ENCODE measurements at places on chromosomes 3 and 15.

DNA sequence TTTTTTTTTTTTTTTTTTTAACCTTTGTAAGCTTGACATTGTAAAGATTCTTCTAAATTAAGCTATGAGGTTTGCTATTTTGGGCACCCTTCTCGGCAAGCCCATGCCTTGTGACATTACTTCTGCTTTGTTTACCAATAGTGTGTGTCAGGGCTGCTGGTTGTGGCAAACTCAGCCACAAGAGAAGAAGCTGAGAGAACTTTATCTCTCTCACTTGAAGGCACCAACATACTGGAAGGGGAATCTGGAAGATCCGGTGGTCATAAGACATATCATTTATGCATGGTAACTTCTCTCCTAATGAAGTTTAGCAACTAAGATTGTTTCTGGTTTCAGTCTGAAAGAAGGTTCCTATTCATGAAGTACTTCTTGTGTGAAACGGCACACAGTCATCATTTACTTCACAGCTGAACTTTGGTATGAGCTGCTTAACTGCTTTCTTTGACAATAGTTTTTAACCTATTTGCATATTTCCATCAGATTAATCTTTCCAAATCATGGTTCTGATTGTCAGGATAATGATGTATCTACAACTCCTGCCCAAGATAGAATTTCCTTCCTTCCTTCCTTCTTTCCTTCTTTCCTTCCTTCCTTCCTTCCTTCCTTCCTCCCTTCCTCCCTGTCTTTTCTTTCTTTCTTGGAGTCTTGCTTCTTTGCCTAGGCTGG lies 189.3 kb downstream of the NFKBIZ start:
- no peak for DNase-seq

GRCh38 chr3:140950863-140951262 lies 9.2 kb downstream of the SLC25A36 start:
- no peak for DNase-seq

- DNase-seq: no peak
Observed at GRCh38 chr15:56249092-56249491, 5.4 kb upstream of the RFX7 start.

DNA sequence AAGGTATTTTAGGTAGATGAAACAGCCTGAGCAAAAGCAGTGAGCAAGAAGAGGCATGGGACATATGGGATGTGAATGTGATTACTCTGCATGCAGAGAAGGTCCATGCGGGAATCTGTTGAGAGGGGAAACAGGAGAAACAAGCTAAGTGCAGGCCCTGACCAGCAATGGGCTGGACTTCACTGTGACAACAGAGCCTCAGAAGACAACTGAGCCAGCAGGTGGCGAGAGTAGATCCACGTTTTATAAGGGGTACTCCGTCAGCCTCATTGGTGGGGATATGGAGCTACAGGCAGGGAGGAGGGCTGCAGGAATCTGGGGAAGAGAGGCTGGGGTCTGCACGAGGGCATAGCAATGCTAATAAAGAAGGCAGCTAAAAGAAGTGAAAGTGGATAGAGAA lies 405.9 kb upstream of the LMCD1 start:
- no peak for DNase-seq

- DNase-seq: no peak
Observed at GRCh38 chr3:46873521-46873920, 4.0 kb upstream of the PTH1R start.

- no peak for DNase-seq
Observed at GRCh38 chr15:69116391-69116790, 44.0 kb upstream of the GLCE start.

GRCh38 chr3:94887065-94887464 lies 824.2 kb downstream of the NSUN3 start:
- DNase-seq: no peak

- DNase-seq: no peak
Observed at GRCh38 chr3:157442729-157443128, 6.1 kb downstream of the PTX3 start.

- no peak for DNase-seq
Observed at GRCh38 chr3:53594276-53594675, 99.9 kb downstream of the CACNA1D start.

DNA sequence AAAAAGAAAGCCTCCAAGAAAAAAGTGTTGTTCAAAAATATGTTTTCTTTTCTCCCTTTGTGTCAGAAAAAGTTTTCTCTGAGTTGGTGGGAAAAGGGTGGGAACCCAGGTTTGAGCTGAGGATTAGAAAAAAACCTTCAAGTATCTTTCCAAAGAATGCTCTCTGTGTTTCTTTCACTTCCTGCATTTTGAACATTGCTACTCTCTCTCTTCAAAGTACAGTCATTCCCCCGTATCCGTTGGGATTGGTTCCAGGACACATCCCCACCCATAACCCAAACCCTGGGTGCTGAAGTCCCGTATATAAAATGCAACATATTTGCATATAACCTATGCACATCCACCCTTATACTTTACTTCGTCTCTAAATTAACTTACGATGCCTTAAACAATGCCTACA lies 139.6 kb downstream of the TMCO5A start:
- no peak for DNase-seq

Measured in activated T-cell treated with anti-CD3 and anti-CD28 coated beads for 48 hours (primary cell).